Pulmonary artery endothelial cell (primary cell): ENCODE measurements at places on chromosomes 6 and 20. TPM values are rescaled to one million over a fixed set of nuclear protein-coding genes. Genes with fewer than 3 reads are reported as not detected.

COL10A1 gene
- not detected in 2 replicates for total RNA-seq

RIN2 gene
- total RNA-seq: 79.8 and 104 TPM in 2 replicates

MDFI gene
- total RNA-seq: 18.7 and 26.8 TPM in 2 replicates

HLA-DQA1 gene
- total RNA-seq: not detected in 2 replicates

CRISP2 gene
- total RNA-seq: not detected in 2 replicates

ZC3H12D gene
- total RNA-seq: 0.07 and 0.18 TPM in 2 replicates

DNA sequence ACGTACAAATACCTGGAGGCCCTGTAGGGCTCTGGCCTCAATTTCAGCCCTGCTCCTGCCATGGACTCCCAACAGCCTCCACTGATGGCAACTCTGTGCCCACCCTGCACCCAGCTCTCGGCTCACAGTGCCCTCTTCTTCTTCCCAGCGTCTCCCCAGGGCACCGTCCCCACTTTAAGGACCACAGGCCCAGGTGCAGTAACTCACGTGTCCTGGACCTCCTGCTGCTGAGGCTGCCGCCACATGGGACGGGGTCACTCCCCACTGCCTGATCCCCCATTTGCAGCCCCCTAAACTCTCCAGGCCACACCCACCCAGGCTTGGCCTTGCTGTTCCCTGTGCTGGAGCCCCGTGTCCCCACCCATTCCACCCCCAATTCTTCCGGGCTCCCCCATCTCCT is 223.4 kb downstream of the PREX1 start:
- DNase-seq: no peak

- no peak for DNase-seq
Observed at GRCh38 chr6:75830959-75831885, 82.2 kb downstream of the MYO6 start.

DNA sequence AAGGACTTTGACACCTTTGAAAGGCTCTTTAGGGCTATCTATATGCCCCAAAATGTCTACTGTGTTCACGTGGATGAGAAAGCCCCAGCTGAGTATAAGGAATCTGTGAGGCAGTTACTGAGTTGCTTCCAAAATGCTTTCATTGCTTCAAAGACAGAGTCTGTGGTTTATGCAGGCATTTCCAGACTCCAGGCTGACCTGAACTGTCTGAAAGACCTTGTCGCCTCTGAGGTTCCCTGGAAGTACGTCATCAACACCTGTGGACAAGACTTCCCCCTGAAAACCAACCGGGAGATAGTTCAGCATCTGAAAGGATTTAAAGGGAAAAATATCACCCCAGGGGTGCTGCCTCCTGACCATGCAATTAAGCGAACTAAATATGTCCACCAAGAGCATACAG is 65.2 kb downstream of the GCNT2 start:
- no peak for DNase-seq

DNA sequence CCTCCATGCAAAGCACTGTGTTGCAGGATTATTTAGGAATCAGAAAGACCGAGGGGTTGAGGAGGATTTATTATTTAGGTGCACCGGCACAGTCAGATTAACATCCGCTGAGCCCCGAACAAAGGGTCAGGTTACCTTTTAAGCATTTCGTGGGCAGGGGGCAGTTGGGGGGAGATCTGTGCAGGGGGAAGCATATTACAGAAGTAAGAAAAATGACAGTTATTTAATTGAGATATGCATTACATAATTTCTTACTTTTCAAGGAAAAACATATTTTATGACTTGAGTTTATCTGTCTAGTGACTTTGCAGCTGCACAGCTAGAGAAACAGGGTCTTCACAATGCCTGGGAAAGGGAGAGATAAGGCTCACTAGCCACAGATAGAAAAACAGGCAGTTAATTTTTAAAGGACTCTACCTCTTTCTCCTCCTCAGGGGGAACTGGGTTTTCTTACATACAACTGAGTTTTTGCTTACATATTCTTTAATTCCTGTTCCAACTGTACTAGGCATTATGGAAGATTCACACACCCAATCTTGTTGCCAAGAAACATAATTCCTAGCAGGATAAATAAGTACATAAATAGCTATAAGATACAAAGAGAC is 1.7 kb upstream of the HINT3 start:
- no peak for DNase-seq

GRCh38 chr6:164749221-164750064 is 560.0 kb downstream of the C6orf118 start:
- DNase-seq: no peak

GRCh38 chr20:3697588-3698305 is 14.7 kb downstream of the SIGLEC1 start:
- no peak for DNase-seq

- no peak for DNase-seq
Observed at GRCh38 chr6:134640229-134640628, 309.7 kb downstream of the ALDH8A1 start.

DNA sequence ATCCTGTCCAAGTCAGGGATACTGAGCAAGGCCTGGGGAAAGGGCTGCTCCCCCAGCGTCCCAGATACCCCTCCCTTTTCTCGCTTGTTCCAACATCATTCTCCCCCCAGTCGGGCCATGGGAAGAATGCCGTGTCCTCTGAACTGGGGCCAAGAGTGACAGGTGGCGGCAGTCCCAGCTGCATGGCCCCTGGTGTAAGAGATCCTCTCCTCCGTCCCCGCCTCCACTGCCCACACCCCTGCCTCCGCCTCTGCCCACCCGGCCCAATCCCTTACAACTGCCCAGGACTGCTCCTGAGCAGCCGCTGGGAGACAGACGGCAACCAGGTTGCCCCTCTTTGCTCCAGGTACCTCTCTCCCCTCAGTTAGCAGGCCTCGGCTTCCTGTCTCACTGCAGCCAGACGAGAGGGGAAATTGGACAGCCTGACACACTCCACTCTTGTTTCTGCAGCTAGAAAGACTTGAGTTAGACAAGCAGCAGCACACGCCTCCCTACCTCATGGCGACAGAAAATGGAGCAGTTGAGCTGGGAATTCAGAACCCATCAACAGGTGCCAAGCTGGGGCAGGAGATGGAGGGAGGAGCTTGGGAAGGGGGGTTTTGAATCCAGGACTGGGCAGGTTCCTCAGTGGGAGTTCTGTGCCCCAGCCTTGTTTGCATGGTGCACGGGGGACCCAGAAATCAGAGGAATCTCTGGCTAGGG is at the start of gene MYLK2:
Gene MYLK2, plus strand, starts transcription at position 274 of the 702 bp plus-strand sequence. Its CDS starts 225 bp downstream, at position 499.
- no peak for DNase-seq

DNA sequence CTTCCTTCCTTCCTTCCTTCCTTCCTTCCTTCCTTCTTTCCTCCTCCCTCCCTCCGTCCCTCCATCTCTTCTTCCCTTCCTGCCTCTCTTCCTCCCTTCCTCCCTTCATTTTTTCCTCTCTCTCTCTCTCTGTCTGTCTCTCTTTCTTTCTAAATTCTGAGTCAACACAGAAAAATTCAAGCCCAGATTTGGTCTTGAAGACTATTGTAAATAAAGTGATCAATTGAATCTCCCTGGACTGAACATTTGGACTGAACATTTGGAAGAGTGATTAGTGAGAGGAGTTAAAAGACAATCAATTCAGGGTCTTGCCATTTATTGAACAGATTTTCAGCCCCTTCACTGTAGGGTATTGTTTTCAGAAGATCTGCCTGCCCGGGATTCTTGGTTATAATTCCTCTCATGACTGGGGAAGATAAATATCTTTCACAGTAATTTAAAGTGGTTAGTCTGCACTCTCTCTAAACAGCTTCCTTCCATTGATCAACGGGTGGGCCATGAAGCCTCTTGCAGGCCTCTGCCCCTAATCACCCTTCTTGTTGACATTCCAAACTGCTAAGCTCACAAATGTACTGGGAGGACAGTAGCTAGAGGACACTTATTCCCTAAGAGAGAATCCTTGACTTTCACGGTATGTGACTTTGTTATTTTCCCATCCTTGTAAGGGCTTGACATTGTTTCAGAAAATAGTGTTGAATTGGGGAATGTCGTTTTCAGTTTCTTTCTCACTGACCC is 101.7 kb upstream of the BMP2 start:
- no peak for DNase-seq

- DNase-seq: no peak
Observed at GRCh38 chr6:99148111-99148510, 200.4 kb upstream of the FBXL4 start.

GRCh38 chr6:24664046-24664987 is 2.4 kb downstream of the TDP2 start:
- DNase-seq: no peak
